ENCODE measurements at places on chromosomes 3 and 15.

GRCh38 chr15:63800241-63800640, 33.5 kb downstream of the HERC1 start:
- DNase-seq, result no peak

GRCh38 chr3:72043204-72044133, 258.5 kb upstream of the PROK2 start:
- DNase-seq, result no peak

DNA sequence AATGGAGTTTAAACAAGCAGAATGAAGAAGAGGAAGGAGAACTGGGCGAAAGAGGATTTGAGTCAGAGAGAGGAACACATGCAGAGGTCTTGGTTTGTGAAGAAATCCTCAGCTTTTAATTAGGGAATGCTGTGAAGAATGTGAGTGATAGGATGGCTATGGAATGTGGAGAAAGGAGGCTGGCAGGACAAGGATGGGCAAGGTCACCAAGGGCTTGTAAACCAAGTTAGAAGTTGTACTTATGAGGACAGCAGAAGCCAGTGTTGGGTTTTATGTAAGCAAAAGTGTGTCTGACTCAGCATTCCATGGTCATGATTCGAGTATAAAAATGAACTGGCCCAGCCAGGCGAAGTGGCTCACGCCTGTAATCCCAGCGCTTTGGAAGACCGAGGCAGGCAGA, 60.0 kb upstream of the IL12A start:
- peak; percentile 87 for DNase-seq

DNA sequence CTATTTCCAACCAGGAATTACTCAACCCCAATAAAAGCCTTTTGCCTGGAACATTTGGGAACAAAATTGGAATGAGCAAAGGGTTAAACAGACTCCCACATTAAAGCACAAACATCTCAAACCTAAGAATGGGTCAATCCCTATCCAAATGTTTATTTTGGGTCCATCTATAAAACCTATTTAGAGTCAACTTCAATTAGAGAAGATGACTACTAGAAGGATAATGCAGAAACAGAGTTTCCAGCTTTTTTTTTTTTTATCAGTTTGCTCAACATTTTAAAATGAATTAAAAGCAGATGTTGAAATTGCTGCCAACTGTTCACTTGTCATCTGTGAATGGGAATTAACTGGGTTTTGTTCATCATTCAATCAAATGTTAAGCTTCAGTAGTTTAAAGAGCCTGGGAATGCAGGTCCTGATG, 4.1 kb upstream of the TBC1D23 start:
- no peak for DNase-seq

DNA sequence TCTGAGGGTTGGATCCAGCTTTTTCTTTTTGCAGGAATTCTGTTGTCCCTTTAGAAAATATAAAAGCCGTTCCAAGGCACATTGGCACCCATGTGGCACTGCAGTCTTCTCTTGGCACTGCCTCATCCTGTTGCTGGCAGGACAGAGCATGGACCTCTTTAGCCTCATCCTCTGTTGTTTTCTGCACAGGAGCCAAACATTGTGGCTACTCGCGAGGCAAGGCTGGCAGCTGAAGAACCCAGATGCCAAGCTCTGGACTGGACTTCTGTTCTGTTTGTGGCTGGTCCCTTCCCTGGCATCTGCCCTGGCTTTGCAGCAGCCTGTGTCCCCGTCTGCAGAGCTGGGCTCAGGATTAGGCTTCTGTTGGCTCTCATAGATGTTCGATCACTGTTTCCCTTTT, 224.7 kb upstream of the TBC1D5 start:
- no peak for DNase-seq

GRCh38 chr15:80010131-80010673, 39.2 kb upstream of the BCL2A1 start:
- DNase-seq, result no peak

DNA sequence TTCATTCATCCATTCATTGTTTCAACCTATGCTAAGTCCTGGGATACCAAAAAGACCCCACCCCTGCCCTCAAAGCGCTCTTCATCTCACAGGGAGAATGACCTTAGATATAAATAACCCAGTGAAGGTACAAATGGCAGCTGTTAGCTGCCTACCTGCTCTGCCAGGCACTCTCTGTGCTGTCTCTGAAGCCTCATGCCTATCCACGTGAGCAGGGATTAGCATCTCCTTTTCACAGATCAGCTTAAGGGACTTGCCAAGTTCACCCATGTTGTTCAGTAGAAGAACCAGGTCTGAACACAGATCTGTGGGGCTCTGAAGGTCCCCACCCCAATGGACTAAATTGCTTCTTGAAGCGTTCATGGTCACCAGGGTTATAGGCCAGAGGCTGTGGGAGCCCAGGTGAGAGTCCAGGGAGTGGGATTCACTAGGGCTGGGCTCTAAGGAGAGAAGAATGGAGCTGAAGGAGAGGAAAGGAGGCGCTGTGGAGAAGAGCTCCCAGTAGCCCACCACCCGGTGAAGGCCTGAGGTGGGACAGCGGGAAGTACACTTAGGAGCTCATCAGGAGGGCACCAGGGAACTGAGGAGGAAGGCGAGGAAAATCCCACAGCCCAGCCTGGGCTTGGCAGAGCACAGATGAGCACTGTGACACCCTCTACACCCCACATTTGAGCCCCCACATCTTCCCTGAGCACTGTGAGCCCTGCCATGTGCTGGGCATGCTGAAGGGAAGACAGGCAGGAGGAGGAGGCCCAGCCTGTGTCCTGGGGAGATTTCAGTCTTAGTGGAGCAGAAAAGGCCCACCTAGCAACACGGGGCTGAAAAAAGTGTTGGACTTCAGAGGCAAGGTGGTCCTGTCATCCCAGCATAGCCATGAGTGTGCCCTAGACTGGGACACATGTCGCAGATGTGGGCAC, 20.4 kb downstream of the RBP1 start:
- DNase-seq, result no peak

GRCh38 chr15:23441204-23441603, 5.8 kb downstream of the GOLGA6L2 start:
- DNase-seq, result no peak

DNA sequence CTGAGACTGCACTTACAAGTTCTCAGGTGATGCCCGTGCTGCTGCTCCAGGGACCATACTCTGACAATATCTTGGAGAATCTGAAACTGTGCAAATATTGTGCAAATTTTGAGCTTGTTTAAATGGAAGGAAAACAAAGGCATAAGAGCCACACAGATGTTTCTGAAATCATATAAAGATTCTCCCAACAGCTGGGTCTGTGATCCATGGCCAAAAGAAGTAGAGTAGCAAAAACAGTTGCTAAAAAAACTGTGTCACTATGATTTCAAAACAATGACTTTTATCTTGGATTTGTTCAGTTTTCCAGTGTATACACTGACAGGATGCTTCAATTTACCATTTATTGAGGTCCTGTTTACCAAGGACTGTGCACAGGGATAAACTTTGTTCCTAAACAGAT, 25.3 kb downstream of the NPTN start:
- DNase-seq, result no peak

- DNase-seq, result no peak
Measured at GRCh38 chr15:38611228-38611627, 46.6 kb upstream of the RASGRP1 start.

- peak; percentile 74 for DNase-seq
Measured at GRCh38 chr15:85318048-85318731, 62.2 kb upstream of the AKAP13 start.

GRCh38 chr15:95400428-95400827, 930.1 kb upstream of the NR2F2 start:
- DNase-seq, result no peak

DNA sequence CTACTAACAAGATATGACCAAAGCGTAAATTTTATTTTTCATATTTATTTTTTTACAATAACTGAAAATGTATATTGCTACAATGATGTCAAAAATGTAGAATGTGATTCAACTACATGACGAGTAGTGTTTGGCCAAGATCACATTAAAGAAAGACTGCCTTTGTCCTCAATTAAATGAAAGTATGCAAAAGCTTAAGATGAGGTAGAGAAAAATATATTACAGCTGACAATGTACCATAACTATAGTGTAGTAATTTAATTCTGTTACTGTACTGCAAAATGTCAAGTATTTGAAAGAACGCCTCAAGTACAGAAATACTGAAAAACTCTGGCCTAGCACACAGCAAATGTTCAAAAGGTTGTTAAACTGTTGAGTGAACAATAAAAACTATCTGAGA, 9.7 kb downstream of the PRICKLE2 start:
- no peak for DNase-seq

DNA sequence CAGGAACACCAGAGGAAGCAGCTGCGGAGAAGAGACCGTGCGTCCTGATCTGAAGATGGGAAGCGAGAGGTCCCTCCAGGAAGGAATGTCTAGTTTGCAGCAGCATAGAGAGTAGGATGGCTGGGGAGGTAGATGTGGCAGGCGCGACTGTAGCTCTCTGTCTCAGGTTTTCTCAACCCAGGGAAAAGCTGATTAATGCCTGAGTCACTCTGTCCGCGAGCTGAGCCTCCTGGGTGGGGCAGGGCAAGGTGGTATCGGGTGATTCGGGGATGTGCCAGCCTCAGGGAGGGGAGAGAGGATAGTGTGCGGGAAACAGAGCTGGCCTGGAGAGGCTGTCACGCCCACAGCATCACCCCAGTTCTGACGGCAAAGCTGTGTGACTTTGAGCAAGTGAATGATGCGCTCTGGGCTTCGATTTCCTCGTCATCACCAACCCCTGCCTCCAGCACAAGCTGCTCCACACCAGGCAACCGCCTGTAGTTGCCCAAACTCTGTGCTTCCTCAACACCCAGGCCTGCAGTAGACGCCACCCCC, 28.4 kb downstream of the CPN2 start:
- peak; percentile 94 for DNase-seq

DNA sequence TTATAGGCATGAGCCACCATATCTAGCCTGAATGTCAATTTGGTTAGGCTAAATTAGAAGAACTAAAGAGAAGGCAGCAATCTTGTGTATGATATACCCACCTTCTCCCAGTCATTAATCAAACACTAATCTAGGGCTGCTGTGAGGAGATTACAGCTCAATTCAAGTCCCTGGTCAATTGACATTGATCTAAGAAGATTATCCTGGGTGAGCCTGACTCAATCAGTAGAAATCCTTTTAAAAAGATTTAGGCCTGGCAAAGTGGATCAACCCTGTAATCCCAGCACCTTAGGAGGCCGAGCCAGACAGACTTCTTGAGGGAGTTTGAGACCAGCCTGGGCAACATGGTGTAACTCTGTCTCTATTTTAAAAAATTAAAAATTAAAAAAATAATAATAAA, 2.5 kb upstream of the DNAH12 start:
- no peak for DNase-seq

GRCh38 chr3:69377262-69377661, 8.6 kb downstream of the FRMD4B start:
- no peak for DNase-seq

DNA sequence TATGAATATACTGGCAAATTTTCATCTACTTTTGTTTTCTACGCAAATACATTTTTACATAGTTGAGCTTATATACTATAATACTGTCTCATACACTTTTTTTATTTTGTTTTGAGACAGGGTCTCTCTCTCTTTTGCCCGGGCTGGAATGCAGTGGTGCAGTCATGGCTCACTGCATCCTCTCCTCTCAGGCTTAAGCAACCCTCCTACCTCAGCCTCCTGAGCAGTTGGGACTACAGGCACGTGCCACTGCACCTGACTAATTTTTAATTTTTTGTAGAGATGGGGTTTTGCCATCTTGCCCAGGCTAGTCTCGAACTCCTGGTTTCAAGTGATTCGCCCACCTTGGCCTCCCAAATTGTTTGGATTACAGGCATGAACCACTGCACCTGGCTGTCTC, 25.9 kb downstream of the HACL1 start:
- no peak for DNase-seq

DNA sequence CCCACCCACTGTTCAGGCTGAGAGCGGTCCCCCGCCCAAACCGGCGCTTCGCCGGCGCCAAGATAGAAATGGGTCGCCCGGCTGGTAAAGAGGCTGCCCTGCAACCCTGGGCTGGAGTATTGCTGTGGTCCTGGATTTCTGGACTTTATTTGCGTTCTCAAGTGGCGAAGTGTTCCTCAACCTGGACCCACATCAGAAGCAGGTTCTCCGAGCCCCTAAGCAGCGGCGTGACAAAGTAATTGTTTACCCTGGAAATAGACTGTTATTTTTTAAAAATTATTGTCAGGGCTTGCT, 481 bp upstream of the DYNC1LI1 start:
- no peak for DNase-seq

- no peak for DNase-seq
Measured at GRCh38 chr3:59133311-59133710, 83.5 kb upstream of the CFAP20DC start.

GRCh38 chr15:76032046-76032445, 19.8 kb upstream of the NRG4 start:
- DNase-seq, result no peak

GRCh38 chr3:73626106-73626505, 1.4 kb upstream of the PDZRN3 start:
- no peak for DNase-seq

All from keratinocyte (primary cell).